ENCODE measurements at places on chromosomes 6 and 20.
A peak's percentile ranks its signal among the peaks of the same experiment; 100 is the strongest.

DNA sequence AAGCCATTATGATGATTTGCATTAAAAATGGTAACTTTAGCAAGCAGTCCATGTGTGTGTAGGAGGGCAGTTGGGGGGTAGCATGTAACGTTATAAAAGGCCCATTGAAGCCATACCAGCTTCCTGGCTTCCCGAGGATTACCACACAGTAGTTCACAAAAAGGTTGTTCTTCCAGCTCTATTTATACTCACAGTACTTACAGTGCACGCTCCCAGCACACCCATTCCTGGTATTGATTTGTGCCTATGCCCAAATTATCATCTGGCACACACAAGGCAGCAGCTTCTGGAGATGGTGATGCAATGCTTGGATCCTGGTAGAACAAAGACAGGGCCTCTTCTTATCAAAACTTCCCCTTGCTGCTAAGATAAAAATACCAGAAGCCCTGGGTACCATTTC lies 436.8 kb downstream of the HAO1 start:
- no peak for DNase-seq

DNA sequence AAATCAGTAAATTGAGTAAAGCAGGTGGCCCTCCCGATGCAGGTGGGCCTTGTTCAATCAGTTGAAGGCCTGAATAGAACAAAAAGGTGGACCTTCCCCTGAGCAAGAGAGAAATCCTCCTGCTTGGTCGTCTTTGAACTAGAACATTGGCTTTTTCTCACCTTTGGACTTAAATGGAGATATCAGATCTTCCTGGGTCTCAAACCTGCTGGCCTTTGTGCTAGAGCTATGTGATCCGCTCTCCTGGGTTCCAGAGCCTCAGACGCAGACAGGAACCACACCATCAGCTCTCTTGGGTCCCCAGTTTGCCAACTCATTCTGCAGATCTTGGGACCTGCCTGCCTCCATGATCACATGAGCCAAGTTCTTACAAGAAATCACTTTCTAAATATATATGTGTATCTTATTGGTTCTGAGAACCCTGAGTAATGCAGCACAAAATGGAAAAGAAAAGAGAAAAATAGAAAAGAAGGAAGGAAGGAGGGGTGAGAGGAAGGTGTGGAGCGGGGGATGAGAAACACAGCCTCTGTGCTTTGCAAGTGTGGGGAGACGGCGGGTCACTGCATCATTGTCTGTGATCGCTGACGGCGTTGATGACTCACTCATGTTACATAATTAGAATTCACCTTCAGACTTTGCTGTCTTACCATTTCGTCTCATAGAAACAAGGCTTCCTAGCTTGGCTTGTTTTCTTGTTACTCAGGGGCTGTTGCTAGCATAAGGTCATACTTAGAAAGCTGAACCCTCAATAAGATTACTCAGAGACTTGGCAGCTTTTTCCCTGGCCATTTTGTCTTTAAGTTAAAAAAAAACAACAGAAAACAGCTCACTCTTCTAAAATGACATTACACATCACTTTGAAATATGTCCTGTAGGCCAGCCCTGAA lies 85.7 kb upstream of the NEDD9 start:
- DNase-seq, result no peak

DNA sequence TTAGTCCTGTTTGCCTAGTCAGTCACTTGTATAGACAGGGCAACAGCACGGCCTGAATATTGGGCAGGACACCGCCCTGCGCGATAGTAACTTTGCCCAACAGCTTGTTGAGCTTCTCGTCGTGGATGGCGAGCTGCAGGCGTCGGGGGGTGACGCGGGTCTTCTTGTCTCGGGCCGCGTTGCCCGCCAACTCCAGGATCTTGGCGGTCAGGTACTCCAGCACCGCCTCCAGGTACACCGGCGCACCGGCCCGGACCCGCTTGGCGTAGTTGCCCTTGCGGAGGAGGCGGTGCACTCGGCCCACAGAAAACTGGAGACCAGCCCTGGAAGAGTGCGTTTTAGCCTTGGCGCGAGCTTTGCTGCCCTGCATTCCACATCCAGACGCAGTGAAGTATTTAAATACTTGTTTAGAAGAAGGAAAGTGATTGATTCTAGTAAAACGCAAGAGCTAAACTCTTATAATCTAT lies 92.8 kb upstream of the BTN3A2 start:
- DNase-seq, result no peak

GRCh38 chr6:33589731-33590530 lies 9.9 kb upstream of the BAK1 start:
- peak; percentile 5 for DNase-seq

GRCh38 chr6:158545043-158545966 lies 14.6 kb upstream of the TMEM181 start:
- no peak for DNase-seq

- DNase-seq, result no peak
Measured at GRCh38 chr6:45420909-45421708, 43.4 kb upstream of the SUPT3H start.

DNA sequence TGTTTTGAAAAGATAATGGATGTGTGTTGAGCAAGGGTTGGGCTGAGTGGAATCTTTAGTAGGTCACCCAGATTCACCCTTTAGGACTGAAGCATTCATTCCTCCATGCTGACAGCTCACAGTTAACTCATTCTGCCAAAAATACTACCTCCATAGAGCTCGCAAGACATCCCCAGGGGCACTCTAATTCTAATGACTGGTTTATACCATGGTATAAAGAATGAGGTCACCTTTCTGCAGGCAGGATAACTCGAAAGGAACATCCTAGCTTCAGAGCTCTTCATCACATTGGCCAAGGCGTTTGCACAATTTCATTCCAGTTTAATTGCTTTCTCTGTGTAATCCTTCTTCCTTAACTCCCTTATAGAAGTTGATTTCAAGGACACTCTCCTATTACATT lies 1257.2 kb upstream of the EYS start:
- no peak for DNase-seq

- no peak for DNase-seq
Measured at GRCh38 chr6:137019476-137020272, 25.1 kb downstream of the IL20RA start.

- DNase-seq, result no peak
Measured at GRCh38 chr6:153084393-153084792, 46.7 kb downstream of the RGS17 start.

- DNase-seq, result no peak
Measured at GRCh38 chr6:157358287-157358686, 22.7 kb upstream of the ZDHHC14 start.

DNA sequence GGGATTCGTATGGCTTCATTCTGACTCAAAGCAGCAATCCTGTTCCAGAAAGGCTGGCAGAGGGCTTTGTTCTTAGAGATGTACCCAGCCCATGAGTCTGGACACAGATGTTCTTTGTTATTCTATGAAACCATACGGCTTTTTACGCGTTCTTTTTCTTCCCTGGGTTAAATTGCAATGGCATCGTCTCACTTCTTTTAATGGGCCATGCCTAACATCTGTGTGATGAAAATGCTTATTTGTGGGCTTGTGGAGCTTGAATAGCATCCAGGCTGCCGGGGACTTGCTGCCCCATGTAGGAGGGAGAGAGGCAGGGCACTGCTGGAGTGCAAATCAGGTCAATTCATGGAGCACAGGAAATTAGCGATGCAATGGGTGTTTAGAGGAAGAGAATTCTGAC lies 19.4 kb downstream of the FAM50B start:
- DNase-seq, result no peak

GRCh38 chr20:40294175-40294574 lies 394.9 kb downstream of the MAFB start:
- DNase-seq, result no peak

DNA sequence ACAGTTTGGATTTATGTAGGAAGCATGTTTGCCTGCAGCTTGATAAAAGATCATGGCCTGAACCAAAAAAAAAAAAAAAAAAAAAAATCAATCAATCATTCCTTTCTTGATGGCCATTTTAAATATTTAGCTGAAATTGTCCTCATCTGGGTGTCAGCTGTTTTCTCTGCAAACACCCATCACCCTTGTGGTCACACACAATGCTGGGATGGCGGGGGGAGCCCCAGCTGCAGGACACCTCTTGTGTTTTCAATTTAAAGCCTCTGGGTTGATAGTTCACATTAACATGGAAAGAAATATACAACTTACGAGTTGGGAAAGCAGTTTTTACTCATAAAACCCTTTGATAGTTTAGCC lies 160.4 kb downstream of the ZFP64 start:
- no peak for DNase-seq

DNA sequence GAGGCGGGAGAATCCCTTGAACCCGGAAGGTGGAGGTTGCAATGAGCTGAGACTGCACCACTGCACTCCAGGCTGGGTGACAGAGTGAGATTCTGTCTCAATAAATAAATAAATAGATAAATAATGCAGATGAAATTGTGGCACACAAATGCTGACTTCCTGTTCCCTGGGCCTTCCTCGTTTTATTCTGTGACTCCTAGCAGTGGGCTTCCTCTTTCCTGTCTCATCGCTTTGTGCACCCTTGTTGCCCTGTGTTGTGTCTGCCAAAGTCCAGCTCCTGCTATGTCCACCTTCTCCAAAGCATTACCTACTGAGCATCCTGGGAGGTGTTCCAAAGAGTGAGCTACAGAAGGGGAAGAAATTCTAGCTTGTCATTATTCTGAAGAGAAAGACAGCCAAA lies 100.2 kb upstream of the TIAM2 start:
- DNase-seq, result no peak

DNA sequence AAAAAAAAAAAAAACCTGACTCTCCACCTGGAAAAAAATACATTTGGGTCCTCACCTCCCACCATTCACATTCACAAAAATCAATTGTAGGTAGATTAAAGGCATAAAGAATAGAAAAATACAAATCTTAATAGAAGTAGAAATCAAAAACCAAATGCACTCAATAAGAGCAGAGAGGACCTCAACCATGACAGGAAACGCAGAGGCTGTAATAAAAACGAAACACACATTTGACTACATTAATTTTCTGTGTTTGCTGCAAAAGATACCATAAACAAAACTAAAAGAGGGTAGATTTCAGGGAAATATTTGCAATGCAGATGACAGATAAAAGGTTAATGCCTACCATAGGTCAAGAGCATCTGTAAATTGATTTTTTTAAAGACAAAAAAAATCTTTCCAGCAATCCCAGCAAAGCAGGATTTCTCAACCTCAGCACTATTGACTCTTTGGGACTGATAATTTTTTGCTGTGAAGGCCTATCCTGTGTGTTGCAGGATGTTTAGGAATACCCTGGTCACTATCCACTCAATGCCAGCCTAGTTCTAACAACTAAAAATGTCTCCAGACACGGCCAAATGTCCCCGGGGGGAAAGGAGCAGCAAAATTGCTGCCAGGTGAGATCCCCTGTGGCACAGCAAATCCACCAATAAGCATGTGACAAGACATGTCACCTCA lies 9.1 kb downstream of the ETV7 start:
- DNase-seq, result no peak

GRCh38 chr20:46458866-46459750 lies 52.7 kb upstream of the ELMO2 start:
- no peak for DNase-seq

DNA sequence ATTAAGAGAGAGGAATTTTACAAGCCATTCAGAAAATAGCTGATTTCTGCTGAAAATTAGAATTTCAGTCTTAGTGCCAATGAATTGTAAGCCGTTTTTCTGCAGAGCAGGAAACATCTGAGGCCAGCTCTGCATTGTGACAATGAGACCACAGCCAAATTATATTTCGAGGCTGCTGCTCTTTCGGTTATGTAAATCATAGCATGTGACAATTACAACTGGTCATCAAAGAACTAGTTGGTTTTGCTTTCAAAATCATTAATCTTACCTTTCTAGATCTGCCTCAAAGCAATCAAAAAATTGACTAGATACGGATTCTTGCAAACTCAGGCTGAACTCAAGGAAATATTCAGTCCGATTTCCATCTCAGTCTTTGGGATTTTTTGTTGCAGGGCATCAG lies 33.4 kb upstream of the INSM1 start:
- no peak for DNase-seq

GRCh38 chr6:30397697-30398096 lies 52.7 kb downstream of the RPP21 start:
- no peak for DNase-seq

DNA sequence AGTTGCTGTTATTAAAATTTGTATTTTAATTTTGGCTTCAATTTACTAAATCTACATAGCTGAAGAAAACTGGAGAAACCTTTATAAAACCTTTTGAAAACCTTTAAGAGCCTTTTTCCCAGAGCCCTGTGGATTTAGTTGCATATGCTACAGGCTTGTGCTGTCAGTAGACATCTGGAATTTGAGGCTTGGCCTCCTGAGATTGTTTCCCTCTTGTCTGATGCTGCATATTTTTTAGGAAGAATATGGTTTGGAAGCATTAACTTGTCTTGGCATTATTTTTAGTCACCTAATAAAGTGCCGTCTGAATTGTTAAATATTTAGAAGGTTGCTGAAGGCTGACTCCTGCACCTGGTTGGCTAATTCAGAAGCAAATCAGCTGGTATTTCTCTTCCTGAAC lies 369.4 kb downstream of the UTRN start:
- no peak for DNase-seq

GRCh38 chr6:18985061-18985460 lies 597.9 kb downstream of the RNF144B start:
- DNase-seq, result no peak

DNA sequence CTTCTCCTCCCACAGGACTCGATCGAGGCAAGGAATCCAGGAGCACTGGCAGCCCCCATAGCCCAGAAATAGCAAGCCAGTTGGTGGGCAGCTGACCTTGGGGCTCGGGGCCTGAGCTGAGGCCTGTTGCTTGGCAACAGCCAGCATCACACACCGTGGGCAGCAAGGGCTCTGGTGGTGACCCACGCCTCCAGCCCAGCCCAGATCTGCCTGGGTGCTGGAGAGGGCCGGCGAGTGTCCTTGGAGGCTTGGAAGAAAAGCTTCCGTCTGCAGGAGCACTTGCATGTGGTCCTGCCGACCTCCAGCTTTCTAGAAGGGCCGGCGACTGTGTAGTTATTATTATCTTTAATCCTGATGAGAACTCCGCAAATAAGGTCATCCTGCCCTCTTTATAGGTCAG lies 67.3 kb downstream of the STK35 start:
- DNase-seq, result no peak
